ENCODE measurements at places on chromosomes 6 and 20.

GRCh38 chr6:10381830-10382208 is 33.1 kb downstream of the TFAP2A start:
- DNase-seq, result no peak

- DNase-seq, result no peak
These were observed 10.2 kb downstream of the ADA start for GRCh38 chr20:44641325-44641724.

DNA sequence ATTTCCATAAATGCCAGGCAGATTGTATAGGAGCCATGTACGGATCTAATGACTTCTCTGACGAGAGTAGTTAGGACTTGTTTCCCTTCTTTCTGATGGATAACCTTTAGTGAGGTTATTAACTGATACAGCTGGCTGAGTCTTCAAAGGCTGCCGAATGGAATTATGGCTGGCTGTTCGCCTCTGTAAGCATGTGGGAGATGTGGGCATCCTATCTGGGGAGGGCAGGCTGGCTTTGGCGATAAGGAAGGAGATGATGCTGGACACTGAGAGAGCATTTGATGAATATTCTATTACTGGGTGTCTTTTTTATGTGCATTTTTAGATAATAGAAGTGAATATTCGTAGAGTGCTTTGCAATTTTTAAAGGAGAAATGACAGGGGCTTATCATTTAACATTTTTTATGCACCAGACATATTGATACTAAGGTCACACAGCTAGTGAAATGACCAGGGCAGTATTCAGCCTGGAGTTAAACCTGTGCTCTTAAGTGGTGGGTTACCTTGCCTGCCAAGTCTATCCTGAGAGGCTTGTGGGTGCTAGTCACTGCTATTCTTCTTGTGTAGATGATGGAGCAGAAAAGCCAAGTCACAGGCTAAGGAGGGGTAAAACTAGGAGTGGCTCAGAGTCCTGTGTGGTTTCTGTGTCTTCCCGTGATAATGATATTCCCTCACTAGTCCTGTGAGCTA is 3.1 kb downstream of the PBOV1 start:
- DNase-seq, result no peak

DNA sequence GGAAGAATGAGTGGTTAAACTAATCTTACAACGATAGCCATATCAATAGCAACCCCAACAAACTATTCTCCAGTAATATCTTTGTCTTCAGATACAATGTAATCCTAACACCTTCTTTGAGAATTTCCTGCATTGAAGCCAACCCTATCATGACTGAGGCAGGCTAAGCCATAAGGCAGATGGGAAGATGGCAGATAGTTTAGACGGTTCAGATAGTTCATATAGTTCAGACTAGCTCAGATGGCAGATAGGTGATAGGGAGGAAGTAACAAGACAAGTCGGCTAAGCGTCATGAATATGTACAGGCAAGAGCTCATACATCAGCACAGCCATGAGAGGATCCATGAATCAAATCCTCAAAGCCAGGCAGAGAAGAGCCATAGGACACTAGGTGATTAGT is 39.1 kb upstream of the BEND6 start:
- DNase-seq, result no peak

- DNase-seq, result no peak
These were observed 6.1 kb upstream of the ZMYND8 start for GRCh38 chr20:47362361-47363219.

GRCh38 chr6:85460154-85460920 is 10.5 kb downstream of the NT5E start:
- DNase-seq, result no peak

- no peak for DNase-seq
These were observed 12.7 kb upstream of the APMAP start for GRCh38 chr20:25005220-25005619.

DNA sequence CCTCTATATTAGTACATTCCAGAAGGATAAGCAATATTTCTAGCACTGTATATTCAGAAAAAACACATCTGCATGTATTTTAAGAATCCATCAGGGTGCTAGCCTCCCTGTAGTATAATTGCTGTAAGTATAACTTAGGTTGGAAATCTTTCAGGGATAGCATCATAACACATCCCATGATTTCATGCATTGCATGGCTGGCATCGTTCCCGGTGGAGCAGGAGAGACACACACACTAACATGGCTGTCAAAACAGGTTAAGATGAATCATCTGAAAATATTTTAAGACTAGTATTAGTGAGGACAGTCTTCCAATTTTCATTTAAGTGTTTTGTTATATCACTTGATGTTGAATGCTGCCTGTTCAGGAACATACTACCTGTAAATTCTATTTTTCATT is 32.1 kb upstream of the CENPW start:
- no peak for DNase-seq

DNA sequence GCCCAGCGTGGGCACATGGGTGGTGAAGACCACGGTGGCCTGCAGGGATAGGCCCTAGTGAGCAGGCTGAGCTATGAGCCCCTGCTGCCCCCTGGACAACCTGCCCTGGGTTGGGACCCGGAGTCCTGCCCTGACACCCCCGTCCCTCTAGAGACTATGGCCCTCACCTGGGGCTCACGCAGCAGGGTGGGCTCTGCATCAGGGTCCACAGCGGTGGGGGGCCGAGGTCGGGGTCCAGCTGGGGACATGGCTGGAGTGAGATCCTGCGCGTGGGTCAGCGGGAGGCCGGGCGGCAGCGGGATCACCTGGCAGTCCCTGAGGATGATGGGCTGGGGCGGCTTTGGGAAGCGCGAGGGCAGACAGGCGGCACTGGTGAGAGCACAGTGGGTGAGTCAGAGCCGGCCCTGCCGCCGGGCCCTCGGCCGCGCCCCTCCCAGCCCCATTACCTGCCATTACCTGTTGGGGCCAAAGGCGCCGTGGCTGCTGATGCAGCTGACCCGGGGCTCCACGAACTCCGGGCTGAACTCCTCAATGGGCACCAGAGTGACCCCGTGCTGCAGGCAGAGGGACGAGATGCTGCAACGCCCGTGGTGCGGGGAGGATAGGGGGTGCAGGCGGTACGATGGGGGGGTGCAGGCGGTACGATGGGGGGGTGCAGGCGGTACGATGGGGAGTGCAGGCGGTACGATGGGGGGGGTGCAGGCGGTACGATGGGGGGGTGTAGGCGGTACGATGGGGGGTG is 27.9 kb downstream of the ADRM1 start:
- DNase-seq, result no peak

DNA sequence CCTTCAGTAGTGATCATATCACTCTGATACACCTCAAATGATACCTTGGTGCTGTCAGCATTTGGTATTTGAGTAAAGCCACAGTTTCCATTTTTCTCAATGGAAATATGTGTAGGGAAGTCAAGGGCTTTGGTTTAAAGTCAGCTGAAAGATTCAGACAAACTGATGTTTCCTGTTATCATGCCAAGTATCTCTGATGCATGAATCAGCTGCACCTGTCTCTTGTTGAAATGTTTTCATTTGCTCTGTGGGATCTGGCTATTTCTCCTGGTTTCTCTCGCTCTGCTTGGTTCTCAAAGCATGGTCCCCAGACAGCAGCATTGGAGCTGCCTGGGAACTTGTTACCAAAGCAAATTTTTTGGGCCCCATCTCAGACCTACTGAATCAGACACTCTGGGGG is 23.5 kb downstream of the ZFP64 start:
- DNase-seq, result no peak

- peak; percentile 48 for DNase-seq
These were observed at the start of gene SIRPA for GRCh38 chr20:1894951-1895673. SIRPA (plus strand) TSS chr20:1895407; CDS start chr20:1895448, 41 bp downstream.

- DNase-seq, result peak; percentile 45
These were observed 822 bp downstream of the ELOVL4 start for GRCh38 chr6:79946272-79947190.

DNA sequence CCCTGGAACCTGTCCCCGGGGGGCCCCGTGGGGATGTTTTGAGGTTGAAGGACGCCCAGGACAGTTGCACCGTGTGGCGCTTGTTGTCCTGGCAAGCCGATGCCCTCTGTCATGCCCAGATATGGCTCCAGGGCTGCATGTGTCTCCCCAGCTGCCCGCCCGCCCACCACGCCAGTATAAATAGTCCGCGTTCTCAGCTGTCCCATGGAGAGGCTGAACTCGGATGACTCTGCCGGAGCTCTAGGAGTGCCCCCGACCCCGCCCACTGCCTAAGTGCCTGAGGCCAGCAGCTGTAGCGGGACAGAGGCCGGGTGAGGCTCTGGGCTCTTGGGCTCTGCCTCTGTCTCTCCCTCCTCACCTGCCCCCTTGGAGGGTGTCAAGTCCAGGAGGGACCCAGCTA is 83.0 kb upstream of the GATA5 start:
- DNase-seq, result no peak

DNA sequence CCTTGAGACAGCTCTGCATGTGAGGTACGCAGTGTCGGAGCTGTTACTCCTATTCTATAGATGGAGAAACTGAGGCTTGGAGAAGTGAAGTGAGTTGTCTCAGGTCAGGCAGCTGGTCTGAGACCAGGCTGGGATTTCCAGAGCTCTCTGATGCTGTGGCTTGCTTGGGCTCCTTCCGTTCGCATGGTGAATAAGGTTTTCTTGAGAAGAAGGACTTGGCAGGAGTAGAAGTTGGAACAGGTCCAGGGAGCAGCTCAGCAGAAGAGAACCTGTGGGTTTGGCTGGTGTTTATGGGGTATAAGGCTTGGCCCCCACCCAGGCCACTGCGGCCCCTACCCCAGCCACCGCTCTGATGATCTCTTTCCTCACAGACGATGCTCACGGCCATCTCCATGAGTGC is 7.4 kb downstream of the SLC12A5 start:
- no peak for DNase-seq

- no peak for DNase-seq
These were observed 116.6 kb upstream of the PROKR2 start for GRCh38 chr20:5433352-5433751.

DNA sequence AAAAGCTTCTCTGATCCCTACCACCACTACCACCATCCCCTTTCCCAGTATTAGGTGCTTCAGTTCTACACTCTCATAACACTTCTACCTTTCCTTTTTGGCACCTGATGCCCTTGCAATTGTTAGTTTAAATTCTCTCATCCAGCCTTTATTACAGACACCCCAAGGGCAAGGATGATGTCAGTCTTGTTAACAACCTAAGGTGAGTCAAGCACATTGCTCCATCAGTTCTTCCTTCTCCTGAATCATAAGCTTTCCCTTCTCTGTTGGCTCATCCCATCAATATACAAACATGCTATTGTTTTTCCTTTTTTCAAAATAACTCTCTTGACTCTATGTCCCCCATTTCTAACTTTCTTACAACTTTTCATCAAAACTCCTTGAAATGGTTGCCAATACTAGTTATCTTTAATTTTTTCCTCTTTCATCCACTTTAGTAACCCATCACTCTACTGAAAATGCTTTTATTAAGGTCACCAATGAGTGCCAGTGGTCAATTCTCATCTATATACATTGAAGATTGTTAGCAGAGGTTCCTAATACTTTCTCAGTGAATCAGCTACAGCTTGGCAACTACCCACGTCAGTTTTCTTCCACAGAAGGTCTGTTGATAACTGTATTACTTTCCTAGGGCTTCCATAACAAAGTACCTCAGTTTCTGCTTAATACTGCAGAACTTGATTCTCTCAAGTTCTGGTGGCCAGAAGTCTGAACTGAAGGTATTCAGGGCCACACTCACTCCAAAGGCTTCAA is 97.1 kb upstream of the FLRT3 start:
- DNase-seq, result no peak

DNA sequence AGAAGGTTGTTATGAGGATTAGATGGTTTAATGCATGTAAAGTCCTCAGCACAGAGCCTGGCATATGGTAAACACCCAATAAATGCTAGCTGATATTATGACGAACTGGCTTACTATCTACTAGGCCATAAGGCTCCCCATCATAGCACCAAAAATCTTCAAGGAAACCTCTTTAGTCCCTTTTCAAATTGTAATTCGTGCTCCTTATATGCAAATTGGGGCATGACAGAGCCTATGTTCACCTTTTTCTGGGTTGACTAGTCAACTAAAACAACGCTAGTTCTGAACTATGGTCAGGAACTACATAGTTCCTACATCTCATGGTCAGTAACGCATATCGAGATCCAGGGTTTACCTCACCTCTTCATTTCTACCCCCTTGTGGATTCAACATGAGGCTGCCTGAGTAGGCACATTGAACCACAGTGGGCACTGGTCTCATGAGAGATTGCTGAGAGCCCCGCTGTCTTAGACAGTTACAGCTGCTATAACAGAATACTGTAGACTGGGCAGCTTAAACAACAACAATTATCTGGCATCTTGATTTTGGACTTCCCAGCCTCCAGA is 97.2 kb upstream of the TNFAIP3 start:
- DNase-seq, result no peak

GRCh38 chr6:158938811-158939254 is 61.2 kb downstream of the RSPH3 start:
- no peak for DNase-seq

- no peak for DNase-seq
These were observed at the start of gene NHSL1 for GRCh38 chr6:138499303-138500018. NHSL1 (minus strand) TSS chr6:138499494; CDS start chr6:138499290, 204 bp downstream.

DNA sequence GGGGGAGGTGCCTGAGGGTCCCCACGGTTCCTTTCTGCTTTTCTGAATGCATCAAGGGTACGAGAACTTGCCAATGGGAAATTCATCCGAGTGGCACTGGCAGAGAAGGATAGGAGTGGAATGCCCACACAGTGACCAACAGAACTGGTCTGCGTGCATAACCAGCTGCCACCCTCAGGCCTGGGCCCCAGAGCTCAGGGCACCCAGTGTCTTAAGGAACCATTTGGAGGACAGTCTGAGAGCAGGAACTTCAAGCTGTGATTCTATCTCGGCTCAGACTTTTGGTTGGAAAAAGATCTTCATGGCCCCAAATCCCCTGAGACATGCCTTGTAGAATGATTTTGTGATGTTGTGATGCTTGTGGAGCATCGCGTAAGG is 226.4 kb downstream of the SMOC2 start:
- no peak for DNase-seq

DNA sequence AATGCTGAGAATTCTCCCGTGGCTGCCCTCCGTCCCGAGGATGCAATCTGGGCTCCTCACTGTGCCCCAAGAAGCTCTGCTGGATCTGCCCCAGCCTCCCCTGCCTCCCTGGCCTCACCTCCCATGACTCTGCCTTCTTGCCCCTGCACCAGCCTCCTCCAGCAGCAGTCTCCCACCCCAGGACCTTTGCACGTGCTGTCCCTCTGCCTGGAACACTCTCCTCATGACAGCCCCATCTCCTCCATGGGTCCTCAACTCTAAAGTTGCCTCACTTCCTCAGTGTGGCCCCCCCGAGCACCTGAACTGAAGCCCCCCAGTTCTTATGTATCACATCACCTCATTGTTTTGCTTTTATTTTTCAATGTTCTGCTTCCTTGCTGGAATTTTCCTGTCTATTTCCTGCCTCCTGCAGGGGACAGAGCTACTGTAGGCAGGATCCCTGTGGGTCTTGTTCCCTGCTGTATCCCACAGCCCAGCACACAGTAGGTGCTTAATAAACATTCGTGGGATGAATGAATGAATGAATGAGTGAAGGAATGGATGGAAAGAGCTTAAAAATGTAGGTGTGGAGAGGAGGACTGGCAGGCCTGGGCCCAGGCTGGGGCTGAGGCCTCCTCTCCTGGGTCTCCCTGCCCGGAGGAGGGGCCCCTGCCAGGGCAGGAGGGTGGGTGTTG is 42.2 kb downstream of the CEBPB start:
- no peak for DNase-seq
